Right lung (tissue), 10 donors: ENCODE measurements at places on chromosomes 12 and 14.

- DNase-seq: no peak
Observed at GRCh38 chr14:33836900-33837577, 113.8 kb downstream of the EGLN3 start.

GRCh38 chr12:75294797-75295196 is 35.3 kb downstream of the CAPS2 start:
- DNase-seq: no peak

DNA sequence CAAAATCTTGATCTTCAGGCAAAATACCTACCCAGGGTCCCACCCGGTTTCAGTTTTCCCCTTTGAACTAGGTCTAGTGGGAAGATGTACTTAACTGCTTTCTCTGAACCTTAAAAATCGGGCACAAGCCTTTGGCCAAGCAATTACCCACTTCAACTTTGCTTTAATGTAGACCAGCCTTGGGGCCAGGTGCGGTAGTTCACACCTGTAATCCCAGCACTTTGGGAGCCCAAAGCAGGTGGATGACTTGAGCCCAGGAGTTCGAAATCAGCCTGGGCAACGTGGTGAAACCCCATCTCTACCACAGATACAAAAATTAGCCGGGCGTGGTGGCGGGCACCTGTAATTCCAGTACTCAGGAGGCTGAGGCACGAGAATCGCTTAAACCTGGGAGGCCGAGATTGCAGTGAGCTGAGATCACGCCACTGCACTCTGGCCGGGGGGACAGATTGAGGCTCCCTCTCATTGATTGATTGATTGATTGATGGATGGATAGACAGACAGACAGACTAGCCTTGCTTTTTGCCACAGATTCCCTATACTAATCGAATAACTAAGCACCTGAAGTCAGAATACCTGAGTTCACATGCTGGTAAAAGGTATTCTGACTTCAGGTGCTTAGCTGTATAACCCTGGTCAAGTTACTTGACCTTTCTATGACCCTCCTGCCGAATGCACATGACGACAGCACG is 1.9 kb downstream of the CLIP1 start:
- DNase-seq: no peak

- DNase-seq: no peak
Observed at GRCh38 chr14:77141214-77142004, at the start of gene ZDHHC22. ZDHHC22 (minus strand) TSS chr14:77141791; CDS start chr14:77139738, 2,053 bp downstream.

DNA sequence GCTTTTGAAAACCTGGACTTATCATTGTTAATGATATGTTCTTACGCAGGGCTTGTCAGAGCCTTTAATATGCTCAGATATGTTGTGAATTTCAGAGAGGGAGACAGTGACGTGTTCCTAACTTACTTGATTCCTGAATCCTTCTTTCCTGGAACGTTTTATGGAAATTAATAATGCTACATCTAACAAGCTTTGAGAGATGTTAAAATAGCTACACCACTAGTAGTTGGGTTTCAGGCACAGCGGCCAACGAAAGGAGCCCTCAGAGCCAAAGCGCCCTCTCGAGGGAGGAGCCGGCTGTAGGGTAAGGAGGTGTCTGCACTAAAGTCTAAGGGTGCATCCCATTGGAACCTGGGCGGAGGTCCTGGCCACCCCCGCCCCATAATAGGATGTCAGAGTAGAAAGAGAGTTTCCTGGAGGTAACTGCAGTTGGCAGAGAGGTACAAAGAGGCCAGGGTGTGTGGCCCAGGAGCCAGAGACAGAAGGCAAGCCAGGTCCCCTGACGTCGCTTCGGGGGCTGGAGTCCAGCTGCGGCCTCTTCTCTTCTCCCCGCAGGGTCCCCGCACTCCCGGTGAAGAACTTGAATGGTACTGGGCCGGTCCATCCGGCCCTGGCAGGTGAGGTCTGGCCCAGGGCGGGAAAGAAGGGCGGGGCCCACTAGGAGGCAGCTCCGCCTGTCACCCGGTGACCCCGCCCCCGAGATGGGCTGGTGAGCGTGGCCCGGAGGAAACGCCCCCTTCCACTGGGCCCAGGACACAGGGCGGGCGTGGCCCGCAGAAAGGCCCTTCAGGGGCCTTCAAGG is 36.3 kb downstream of the DTX1 start:
- DNase-seq: no peak

- no peak for DNase-seq
Observed at GRCh38 chr12:85747941-85748495, 88.2 kb downstream of the RASSF9 start.

DNA sequence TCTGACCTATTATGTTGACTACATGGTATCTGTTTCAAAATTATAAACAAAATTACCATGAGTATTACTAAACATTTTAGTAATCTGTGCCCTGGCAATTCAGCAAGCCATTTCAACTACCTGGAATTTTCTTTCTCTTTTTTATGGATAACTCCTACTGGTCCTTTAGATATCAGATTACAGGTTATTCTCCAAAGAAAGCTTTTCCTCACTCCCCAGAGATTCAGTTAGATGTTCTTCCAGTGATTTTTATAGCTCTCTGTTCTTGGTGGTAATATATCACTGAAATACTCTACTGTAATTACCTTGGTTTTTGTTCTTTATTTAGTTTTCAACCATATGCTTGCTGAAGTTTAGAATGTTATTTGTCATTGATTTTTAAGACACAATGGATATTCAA is 930.2 kb upstream of the FOXG1 start:
- DNase-seq: no peak

DNA sequence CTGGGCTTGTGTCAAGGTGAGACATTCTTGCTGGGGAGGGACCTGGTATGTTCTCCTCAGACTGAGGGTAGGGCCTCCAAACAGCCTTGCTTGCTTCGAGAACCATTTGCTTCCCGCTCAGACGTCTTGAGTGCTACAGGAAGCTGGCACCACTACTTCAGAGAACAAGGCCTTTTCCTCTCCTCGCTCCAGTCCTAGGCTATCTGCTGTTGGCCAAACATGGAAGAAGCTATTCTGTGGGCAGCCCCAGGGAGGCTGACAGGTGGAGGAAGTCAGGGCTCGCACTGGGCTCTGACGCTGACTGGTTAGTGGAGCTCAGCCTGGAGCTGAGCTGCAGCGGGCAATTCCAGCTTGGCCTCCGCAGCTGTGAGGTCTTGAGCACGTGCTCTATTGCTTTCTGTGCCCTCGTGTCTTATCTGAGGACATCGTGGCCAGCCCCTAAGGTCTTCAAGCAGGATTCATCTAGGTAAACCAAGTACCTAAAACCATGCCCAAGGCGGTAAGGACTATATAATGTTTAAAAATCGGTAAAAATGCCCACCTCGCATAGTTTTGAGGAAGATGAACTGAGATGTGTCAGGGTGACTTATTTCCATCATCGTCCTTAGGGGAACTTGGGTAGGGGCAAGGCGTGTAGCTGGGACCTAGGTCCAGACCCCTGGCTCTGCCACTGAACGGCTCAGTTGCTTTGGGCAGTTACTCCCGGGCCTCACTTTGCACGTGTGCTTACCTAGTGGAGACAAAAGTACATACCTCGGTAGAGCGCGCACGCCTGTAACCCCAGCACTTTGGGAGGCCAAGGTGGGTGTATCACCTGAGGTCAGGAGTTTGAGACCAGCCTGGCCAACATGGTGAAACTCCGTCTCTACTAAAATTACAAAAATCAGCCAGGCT is 4.3 kb downstream of the GAPDH start:
- DNase-seq: no peak

DNA sequence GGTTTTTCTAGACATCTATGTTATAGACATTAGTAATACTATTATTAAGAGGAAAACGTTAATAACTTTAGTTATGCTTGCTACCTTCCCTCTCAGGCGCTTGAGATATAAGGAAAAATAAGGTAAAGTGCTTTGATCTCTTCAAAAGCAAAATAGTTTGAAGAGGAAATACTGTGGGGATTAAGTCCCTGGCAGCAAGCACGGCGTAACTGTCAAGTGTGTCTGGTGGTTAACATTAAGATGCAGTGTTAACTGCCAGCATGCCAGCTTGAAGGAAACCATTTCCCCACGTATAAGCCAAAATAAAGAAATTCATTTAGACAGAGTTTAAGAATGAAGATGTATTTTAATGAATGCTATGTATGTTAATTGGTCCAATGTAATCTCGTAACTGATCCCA is 31.8 kb downstream of the PELI2 start:
- DNase-seq: no peak

DNA sequence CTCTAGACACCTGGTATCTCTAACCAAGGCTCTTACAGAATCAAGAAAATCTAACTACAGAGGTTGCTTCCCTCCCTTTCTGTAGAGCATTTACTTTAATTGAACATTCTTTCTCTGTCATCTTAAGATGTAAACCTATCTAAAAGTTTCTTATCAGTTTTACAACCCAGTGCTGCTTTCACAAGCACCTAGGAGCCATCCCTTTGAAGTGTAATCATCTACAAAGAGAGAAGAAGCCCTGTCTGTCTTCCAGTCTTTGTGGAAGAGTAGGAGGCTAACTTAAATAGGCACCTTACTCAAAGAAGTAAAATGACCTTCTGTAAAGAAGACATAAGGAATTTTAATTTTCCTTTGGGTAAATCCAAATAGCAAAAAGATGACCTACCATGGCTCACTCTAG is 763.9 kb upstream of the LRFN5 start:
- no peak for DNase-seq

DNA sequence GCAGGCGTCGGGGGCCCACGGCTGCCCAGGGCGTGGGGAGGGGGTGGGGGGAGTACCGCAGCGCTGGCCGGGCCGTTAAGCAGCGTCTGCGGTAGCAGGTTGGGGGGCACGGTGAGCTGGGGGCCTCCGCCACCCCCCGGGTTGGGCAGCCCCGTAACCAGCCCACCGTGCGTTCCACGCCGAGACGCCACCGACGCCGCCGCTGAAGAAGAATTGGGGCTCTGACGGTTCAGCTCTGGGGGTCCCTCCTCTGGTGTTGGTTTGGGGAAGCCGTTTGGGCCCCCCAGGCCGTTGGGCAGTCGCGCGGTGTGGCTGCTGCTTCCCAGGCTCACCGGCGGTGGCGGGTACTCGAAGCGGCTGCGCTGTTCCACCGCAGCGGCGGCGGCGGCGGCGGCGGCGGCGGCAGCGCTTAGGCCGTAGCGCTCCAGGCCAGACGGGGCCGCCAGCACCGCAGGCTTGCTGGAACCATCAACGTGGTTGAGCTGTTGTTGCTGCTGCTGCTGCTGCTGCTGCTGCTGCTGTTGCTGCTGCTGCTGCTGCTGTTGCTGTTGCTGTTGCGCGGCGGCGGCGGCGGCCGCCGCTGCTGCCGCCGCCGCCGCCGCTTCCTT is 1.5 kb downstream of the IRF2BPL start:
- no peak for DNase-seq

DNA sequence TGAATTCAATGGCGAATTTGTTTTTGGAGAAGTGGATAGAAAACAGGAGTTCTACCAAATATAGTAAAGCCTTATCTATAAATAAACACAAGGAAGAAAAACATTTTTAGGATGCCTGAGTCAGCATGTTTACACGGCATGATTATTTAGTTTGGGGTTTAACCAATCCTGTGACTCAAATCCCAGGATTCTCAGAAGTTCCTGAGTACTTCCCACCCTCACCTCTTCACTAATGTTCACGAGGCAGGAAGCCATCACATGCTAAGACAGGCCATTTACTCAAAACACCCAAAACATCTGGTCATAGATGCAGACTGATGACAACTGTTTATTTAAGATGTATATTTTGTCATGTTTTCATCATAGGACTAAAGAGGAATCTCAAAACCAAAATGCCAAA is 3.4 kb upstream of the GLRX5 start:
- DNase-seq: no peak

- DNase-seq: no peak
Observed at GRCh38 chr12:1332327-1332726, 262.1 kb downstream of the FBXL14 start.

GRCh38 chr14:56027916-56028712 is 90.1 kb upstream of the PELI2 start:
- no peak for DNase-seq

DNA sequence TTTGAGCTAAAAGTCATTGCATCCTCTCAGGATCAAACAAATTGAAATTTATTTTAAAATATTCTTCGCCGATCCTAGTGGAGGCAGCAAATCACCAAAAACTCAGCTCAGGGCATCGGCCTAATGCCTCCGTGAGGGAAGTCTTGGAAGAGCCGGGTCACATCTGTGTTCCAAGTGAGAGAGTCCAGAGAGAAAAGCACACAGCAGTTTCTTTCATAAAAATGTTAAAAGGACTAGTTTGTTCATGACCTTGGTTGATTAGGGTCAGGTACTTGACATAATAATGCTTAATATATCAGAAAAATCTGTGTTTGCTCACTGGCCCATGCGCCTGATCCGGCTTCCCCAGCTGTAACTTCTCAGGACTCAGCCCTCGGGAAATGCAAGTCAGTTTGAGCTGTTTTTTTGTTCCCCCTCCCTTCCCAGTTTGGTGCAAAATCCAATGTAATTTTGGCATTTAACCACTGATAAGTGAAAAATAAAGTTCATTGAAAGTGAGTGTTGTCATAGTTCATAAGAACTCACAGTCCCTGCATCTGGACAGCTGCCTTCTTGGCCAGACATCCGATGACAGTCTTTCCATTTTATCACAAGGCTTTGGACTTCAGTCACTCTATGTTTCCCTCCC is 161.7 kb downstream of the CAND1 start:
- peak; percentile 95 for DNase-seq

DNA sequence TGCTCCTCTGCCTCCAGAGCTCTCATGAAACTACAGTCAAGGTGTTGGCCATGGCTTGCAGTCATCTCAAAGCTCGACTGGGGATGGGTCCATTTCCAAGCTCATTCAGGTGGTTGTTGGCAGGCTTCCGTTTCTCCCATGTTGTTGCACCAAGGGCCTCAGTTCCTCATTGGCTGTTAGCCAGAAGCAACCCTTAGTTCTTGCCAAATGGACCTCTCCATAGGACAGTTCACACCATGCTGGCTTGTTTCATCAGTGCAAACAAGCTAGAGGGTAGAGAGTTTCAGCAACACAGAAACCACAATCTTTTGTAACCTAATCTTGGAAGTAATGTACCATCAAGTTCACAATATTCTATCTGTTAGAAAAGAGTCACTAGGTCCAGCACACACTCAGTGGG is 22.7 kb upstream of the PPM1A start:
- DNase-seq: no peak

DNA sequence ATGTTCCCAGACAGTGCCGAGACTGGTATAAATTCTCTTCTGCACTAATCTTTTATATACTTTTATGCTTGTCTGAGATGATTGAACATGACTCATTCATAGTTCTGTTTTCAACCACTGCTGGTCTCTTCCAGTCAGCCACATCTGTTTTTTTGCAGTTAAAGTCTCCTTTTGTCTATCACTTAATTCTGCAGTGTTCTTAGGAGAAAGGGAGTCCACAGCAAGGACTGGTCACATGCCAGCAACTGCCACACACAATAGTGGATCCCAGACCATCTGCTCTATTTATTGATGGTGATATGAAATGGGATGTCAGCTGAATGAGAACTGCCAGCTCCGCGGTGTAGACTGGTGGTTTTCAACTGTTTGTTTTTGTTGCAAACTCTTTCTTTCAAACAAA is 379.8 kb downstream of the MED13L start:
- no peak for DNase-seq

GRCh38 chr12:132710043-132710404 is 618 bp upstream of the PGAM5 start:
- no peak for DNase-seq

DNA sequence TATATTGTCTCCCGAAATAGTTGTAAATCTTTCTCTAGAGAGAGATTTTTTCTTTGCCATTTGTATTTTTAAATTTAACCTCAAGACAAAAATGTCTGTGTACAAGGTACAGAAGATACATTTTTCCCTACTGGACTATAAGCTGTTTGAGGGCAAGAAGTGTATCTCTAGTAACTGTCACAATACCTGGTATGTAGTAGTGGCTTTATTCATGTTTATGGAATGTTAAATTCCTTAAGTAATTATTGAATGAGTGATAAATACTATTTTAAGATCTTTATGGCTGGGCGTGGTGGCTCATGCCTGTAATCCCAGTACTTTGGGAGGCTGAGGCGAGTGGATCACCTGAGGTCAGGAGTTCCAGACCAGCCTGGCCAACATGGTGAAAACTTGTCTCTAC is 24.4 kb upstream of the CDK17 start:
- DNase-seq: no peak
